ENCODE measurements at places on chromosomes 6 and 20. TPM values are rescaled to one million over a fixed set of nuclear protein-coding genes. Genes with fewer than 3 reads are reported as not detected.
A peak's percentile ranks its signal among the peaks of the same experiment; 100 is the strongest.

DNA sequence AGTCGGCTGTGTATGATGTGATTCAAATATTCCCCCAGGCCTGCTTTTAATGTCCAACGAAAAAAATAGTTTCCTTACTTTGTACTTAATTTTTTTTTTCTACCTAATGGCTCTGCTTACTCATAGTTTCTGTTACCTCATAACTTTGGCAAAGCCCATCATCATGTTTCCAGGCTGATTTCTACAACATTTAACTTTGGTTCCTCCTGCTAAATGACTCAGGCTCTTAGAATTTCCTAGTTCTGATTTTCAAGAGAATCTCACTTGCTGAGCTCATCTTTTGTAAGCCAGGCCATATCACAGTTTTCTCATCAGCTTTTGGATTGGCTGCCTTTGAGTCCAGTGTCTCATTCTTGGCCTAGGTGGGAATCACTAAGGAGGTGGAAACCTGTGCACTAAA lies 323.1 kb downstream of the HDGFL1 start:
- DNase-seq, result no peak

The TDRD6 gene
- total RNA-seq, result not detected

DNA sequence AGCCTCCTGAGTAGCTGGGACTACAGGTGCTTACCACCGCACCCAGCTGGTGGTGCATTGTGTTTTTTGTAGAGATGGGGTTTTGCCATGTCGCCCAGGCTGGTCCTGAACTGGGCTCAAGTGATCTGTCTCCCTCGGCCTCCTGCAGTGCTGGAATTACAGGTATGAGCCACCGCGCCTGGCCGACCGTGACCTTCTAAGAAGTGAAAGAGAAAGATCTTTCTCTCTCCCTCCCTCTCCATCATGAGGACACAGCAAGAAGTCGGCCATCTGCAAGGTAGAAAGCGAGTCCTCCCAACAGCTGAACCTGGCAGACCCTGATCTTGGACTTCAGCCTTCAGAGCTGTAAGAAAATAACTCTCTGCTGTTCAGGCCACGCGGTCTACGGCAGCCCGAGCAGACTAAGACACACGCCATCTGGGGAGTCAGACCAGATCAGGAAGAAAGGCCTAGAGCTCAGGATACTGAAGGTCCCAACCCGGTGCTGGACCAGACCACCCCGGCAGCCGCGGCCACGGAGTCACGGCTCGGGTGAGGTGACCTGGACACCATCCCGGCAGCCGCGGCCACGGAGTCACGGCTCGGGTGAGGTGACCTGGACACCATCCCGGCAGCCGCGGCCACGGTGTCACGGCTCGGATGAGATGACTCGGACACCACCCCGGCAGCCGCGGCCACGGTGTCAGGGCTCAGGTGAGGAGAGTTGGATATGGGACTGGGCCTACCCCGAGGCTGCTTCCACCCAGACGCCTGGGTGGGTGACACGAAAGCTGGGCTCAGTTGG lies 9.6 kb downstream of the GMEB2 start:
- DNase-seq, result no peak

The FNDC11 gene
- 0.26 TPM for total RNA-seq

DNA sequence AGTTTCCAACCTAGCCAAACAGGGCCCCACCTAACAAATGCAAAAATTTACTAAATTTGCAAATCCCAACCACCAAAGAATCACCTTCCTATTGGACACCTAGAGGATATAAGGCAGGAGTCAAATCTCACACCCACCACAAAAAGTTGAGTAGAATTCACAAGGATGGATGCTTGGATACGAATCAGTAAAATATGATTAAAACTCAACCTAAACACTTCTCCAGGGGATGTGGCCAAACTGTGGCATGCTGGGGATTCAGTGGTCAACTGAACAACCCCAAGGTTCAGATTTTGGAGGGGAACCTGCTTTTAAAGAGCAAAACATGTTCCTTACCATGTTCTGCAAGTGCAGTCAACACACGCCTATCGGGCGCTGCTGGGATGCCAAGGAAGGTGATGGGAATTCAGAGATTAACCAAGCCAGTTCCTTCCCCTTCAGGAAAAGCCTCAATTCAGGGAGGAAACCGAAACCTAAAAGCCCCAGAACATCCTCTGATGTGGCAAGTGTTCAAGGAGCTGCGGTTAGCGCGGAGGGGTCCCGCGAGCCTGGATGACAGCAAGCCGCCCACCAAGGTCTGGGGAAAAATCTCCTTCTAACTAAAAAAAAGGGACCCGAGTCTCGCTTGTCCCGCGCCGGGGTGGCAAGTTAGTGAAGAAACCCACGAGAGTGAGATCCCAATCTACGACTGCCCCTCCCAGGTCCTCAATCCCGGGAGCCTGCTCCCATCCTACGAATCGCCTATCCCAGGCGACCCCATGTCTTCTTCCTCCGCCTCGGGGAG lies 902 bp downstream of the SAMHD1 start:
- DNase-seq, result peak; percentile 36

- no peak for DNase-seq
These were observed 179.2 kb upstream of the PHACTR1 start for GRCh38 chr6:12537389-12537788.

DNA sequence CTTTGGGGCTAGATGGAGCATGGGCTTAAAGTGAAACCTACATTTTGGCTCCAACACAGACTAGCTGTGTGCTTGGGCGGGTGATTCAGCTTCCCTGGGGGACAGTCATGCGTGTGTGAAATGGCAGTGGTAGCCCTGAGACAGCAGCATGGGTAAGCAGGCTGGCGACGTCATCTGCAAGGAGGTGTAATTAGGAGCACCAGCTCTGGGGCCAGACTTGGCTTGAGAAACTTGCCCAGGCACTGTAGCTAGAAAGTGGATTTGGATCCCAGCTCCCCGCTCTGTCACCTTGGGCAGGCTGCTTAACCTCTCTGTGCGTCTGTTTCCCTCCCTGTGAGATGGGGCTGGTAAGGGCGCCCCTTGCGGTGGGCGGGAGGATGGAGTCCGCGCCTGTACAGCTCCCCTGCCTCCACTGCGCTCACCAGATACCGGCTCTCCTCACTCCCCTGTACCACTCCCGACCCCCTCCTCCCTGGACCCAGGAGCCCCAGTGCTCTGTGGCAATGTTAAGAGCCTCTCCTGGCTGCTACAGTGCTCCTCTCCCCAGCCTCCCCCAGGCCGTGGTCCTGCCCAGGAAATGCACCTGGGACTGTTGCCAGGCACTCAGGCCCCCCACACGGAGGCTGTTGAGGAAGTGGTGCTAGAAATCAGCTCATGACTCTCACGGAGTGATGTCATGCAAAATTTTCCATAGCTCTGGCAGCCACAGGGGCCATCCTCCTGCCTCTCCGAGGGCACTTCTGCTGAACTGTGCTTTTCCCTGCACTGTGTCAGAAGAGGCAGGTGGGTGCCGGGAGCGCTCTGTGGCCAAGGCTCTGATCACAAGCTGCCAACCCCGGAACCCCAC lies 44.6 kb downstream of the SYNJ2 start:
- peak; percentile 85 for DNase-seq

The MYMX gene
- total RNA-seq, result not detected

- no peak for DNase-seq
These were observed 14.4 kb downstream of the JARID2 start for GRCh38 chr6:15260099-15260821.

- no peak for DNase-seq
These were observed 68.0 kb upstream of the INSM1 start for GRCh38 chr20:20299904-20300303.

GRCh38 chr6:47343600-47343999 lies 33.9 kb upstream of the TNFRSF21 start:
- DNase-seq, result no peak

The C20orf144 gene
- 0.16 TPM for total RNA-seq

GRCh38 chr20:34559311-34560140 lies 1.0 kb downstream of the MAP1LC3A start:
- no peak for DNase-seq

DNA sequence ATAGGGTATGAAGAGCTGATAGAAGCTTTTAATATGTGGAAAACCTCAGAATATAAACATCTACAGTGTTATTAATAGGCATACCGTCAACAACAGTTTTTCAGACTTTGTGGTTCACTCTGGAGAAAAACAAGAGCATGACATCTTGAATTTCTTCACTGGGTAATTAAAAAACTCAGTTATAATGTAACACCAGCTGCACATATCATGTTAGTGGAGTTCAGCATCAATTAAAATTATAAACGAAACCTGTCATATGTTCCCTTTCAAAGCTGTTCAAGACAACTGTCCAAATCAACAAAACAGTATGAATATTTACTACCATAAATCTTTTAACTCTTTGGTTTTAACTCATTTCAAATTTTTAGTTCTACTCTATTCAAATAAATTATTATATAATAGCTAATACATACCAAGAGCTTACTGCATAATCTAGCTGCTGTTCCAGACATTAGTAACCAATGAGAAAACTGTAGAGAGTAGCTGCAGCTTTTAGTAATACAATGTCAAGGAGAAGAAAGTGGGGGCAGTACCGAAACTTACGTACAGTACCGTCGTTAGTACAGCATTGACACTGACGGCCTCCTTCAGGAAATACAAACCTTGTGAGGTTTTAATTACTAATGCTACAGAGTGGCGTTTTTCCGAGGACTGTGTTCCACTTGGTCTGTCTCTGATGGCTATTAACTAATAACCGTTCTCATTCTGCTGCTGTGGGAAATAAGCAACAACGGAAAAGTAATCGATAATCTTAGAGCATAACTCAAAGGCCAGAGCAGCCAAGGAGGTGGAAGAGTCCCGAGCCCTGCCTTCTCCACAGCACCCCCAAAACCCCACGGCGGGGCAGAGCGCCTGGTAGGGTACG lies 532 bp upstream of the PM20D2 start:
- no peak for DNase-seq

DNA sequence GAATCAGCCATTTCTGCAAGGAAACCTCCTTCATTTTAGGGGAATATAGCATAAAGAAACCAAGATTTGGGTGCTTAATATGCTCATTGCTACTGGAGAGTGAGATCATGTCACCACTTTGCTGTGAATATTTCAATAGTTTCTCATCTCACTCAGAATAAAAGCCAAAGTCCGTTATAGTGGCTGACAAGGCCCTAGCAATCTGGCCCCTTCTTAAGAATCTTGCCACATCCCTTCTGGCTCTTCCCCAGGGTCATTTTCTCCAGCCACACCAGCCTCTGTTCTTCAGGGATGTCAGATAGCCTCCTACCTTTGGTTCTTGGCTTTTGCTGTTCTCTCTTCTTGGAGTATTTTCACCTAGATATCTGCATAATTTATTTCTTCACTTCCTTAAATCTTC lies 24.8 kb upstream of the MLIP start:
- no peak for DNase-seq

DNA sequence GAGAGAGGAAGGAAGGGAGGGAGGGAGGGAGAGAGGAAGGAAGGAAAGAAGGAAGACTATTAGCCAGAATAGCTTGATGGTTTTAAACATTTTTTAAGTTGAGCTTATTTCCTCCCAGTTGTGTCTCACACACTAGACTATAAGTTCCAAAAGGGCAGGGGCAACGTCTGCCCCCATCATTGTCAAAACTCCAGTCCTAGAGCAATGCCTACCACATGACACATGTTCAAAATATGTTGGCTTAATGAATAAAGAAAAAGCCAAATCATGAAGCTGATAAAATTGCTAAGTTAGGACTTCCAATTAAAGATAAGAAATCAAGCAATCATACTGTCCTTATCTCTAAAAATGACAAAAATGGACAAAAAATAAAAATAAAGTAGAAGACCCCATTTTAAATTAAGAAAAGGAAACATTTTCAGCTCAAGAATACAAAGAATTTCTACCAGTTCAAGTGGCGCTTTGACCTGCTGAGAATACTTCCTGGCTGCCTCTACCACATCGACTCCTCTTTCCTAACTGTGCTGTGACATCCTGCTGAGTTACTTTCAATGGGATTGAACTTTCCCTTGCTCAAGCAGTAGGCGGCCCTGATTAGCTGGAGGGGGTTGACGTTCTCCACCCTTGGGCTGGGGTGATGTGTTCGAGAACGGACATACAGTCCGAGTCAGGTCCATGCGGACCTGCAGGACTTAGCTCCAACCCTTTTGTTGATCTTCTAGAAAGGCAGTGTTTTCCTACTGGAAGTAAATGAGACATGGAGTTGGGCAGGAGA lies 283.9 kb upstream of the FOXQ1 start:
- DNase-seq, result no peak

The POU3F2 gene
- not detected for total RNA-seq

- DNase-seq, result no peak
These were observed 109.7 kb upstream of the FOXQ1 start for GRCh38 chr6:1202201-1202600.

The PDE7B gene
- total RNA-seq, result 0.04 TPM

Data from CD8-positive, alpha-beta memory T cell (primary cell).